Skin of body (tissue), 3 donors: ENCODE measurements at places on chromosomes 12 and 14.
A peak's percentile ranks its signal among the peaks of the same experiment; 100 is the strongest.

- peak; percentile 85 for DNase-seq
Observed at GRCh38 chr12:14849661-14850060, 6.3 kb upstream of the ART4 start.

DNA sequence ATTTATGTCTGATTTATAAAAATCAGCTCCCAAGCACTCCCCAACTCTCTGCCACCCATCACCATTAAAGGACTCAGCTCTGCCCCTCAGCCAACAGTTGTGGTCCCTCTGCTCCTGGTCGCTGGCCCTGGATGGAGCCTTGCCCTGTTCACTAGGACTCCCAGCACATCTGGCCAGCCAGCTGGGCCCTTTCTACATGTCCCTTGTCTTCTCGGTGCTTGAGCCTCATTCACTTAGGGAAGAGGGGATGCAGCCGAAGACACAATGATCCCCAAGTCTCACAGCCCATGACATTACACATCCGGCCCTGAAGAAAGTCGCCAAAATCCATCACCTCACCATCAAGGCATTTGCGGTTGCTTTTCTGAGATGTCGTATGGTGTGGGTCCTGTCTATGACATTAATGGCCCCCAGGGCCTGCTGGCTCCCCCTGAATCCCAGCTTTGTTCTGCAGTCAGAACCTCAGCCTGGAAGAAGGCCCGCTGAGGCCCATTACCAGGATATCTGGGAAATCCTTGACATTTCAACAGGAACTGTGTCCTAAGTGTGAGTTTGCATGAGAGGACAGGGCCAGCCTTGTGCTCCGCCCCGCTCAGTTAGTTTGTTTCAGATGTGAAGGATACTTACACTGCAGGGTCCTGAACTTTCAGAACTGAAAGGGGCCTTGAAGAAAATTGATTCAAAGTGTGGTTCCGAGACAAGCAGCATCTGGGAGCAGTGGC, 19.1 kb downstream of the TSPAN11 start:
- DNase-seq = no peak

DNA sequence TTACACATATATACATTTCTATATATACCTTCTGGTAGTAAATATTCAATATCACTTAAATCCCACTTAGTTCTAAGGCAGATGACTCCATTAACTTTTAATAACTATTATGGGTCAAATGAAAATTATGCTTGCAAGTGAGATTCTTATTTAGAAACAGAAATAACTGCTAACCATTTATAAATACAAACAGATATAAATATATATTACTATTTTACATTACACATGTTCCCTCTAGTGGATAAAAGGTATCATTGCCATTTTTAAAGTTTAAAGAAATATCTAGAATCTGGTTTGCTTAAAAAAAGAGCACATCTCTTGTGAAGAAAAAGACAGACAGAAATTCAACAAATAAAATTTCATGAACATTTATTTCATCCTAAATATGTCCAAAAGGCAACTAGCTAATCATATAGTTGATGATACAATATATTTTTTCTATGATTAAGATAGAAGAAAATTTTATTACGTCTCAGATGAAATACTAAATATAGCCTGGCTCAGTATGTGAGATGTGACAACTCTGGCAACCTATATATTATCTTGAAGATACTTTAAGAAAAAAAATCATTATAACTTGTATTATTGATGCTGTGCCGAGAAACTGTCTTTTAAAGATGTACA, 11.7 kb upstream of the RAD51AP1 start:
- DNase-seq = no peak

DNA sequence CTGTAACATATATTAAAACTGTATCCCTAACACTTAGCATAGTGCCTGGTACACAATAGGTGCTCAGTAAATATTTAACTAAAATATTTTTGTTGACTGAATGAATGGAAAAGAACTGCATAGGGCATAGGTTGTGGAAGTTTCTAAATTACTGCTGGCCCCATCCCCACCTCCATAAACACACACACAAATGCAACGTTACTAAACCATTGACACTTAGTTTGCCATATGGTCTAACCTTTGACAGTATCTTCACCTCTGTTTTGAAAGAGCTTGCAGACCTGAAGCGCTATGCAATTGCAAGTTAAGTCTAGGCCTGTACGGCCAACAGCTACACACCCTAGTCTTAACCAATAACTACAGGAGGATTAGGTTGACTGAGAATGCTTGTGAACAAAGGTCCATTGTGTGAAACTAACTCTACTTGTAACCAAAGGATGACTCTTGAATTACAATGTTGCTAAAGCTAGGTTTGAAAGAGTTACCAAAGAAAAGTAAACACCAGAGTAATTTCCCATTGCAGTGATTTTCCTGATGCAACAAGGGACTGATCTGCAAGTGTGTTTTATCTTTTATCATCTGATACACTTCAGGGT, 924 bp upstream of the MANSC1 start:
- no peak for DNase-seq

DNA sequence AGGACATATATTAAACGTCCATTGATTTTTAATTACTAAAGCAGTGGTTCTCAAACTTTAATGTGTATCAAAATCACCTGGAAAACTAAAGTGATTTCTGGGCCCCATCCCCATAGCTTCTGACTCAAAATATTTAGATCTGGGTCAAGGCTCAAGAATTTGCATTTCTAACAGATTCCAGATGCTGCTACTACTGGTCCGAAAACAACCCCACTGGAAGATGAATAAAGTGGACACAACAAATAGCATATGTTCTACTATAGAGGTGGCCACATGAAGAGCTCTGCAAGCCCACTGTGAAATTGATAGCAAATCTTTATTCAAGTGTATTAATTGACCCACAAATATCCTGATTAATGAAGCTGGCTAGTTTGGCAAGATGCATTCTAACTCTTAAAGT, 69.4 kb downstream of the SPATA7 start:
- DNase-seq = no peak

DNA sequence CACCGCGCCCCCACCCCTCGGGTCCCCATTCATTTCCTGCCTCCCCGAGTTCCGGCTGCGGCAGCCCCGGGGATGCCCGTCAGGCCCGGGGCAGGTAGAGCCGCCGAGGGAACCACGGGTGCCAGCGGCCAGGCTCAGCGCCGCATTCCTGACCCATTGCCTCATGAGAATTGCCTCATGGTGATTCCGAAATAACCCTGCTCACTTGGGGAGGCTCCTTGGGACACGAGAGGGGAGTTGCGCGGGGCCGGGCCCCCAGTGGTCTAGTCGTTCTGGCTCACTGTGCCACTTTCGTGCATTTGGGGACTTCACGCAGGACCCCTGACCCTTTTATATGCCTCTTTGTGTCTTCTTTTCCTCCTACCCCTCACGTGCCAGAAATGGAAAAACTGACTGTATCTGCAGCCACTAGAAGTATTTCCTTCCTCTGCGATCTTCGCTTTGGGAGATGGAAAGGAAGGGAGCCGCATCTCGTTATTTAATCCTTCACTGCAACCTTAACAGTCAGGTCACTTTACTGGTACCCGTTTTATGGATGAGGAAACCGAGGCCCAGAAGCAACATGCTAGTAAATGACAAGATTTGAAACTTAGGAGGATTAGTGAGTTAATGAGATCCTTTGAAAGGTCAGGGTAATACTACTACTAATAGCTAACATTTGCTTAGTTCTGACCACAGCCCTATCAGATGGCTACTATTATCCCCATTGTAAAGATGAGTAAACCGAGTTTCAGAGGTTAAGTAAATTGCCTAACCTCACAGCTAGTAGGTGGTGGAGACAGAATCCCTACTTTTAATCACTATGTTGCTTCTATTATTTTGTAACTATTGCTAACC, 768 bp downstream of the PTPN11 start:
- DNase-seq = peak; percentile 80

DNA sequence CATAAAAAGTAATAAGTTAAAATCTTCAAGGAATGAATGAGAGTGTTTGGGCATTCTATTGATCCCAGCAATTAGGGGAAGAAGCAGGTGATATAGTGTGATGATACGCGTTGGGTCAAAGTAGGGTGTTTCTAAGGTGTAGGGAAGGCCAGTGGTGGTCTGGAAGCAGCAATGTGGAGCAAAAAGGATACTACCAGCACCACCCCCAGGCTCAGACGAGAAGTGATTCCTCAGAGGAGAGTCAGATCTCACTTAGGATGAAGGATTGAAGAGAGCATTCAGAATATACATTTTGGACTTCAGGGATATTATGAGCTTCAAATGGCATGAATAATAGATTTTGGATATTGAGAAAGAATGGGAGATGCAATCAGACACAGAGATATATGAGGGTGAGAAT, 497.6 kb downstream of the RMST start:
- no peak for DNase-seq
